ENCODE measurements at places on chromosomes 3 and 15. TPM values are rescaled to one million over a fixed set of nuclear protein-coding genes. Genes with fewer than 3 reads are reported as not detected.

DNA sequence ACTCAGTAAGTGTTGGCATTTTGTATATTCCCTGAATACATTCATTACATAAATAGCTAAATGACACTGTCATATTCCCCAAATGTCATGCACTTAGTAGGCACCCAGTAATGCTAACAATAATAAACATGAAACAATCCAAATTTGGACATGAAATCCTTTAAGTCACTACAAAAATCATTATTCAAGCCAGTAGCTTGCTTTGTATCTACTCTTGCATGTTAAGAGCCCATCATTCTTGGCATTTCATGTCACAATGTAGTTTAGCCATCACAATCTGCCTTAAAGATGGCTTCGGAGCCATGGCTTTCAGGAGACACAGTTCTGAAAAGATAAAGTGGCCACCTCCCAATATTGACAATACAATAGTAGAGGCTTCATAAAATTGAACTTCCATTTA is 32.9 kb upstream of the TM4SF4 start:
- DNase-seq: no peak

DNA sequence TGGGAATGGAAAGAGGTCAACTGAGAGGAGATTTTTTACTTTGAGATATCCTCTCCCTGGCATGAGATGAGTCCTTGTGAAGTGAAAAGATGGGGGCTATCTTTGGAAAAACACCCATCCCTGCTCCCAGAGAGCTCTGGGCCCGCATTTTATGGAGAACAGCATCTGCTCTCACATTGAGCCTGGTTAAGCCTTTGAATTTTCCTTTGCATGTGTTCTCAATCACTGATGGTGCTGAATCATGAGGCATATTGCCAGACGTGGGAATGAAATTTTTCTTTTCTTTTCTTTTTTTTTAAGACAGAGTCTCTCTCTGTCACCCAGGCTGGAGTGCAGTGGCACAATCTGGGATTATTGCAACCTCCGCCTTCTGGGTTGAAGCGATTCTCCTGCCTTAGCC is 24.4 kb downstream of the TMEM45A start:
- no peak for DNase-seq

- no peak for DNase-seq
Observed at GRCh38 chr15:65730549-65731172, 61.4 kb downstream of the DENND4A start.

GRCh38 chr3:42226470-42227425 is 39.2 kb downstream of the CCK start:
- DNase-seq: no peak

The GPR62 gene
- 0.41 TPM for total RNA-seq

DNA sequence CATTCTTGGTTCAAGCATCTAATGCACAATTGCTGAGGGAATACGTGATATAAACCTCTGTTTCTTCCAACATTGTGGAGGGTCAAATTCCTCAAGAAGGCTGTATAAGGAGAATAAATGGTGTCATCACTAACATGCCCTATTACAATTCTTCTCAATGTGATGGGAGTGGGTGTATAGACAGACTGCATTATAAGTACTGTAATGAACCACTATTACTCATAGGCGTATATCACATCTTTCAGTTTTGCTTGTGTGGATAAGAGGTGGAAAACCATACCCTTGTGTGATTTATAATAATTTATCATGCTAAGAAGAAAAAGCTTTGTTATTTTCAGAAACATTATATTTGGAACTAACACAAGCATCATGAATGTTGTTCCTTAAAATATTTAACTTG is 35.3 kb upstream of the BBX start:
- no peak for DNase-seq

The GOLGA6L7 gene
- total RNA-seq: not detected

DNA sequence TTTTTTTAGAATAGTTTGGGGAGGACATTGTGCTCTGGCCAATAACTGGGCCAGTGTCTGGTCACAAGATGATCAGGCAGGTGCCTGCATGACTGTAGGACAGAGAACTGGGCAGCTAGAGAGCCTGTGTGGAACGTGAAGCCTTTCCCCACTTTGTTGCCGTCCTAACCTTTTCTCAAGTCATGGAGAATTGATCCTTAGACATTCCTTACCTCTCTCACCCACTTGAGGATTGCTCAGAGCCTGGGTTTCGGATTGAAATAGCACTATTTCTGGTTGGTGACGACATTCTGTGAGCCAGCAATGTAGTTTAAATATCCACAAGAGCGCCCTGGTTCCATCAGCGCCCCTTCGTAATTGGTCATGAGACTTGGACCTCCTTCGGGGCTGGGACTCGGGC is 138.4 kb downstream of the IGF1R start:
- DNase-seq: no peak

DNA sequence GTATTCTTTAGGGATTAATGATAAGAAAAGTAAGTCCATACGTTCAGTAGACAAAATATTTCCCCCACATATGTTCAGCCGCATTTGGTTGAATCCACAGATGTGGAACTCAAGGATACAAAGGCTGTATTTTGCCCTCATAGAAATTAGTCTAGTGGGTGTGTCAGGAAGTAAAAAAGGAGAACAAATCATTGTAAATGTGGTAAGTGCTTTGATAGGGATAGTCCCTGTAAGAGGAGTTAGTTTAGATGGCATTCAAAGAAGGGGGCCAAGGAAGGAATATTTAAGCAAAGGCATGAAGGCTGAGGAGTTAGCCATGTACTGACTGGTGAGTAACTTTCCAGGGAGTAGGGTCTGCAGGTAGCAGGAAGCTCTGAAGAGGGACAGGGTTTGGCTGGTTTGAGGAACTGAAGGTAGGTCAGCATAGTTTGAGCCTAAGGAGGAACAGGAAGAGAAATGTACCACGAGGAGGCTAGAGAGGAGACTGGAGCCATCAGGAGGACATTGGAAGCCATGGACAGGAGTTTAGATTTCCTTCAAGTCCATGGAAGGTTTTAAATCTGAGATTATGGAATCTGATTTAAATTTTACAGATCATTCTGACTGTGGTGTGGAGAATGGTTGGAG is 98.8 kb downstream of the MME start:
- DNase-seq: no peak

The CYP1A1 gene
- total RNA-seq: not detected

DNA sequence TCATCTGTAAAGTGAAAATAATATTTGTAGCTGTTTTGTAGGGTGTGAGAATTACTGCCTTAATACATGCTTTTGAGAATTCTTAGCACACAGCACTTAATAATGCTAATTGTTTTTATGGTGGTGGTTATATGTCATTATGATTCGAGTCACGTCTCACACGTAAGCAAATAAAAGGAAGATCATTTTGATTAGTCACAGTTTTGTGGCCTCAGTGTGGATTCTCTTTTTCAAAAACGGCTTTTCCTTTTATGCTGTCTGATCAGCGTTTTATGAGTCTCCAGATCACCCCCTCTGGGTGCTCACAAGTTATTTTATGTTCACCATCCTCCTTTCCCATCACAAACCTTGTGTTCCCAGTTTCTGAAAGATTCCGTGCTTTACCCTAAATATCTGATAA is 255.6 kb upstream of the CNTN4 start:
- no peak for DNase-seq

GRCh38 chr3:44412365-44412764 is 65.1 kb downstream of the ZNF445 start:
- peak; percentile 40 for DNase-seq

DNA sequence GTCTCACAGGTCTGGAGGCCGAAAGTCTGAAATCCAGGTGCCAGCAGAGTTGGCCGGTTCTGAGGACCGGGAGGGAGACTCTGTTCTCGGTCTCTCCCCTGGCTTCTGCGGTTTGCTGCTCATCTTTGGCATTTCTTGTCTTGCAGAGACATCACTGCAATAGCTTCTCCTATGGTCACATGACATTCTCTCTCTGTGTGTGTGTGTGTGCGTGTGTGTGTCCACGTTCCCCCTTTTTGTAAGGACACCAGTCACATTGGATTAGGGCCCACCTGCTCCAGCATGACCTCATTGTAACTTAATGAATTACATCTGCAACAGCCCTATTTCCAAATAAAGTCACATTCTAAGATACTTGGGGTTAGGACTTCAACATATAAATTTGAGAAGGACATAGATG is 12.4 kb upstream of the ATP10A start:
- DNase-seq: no peak

DNA sequence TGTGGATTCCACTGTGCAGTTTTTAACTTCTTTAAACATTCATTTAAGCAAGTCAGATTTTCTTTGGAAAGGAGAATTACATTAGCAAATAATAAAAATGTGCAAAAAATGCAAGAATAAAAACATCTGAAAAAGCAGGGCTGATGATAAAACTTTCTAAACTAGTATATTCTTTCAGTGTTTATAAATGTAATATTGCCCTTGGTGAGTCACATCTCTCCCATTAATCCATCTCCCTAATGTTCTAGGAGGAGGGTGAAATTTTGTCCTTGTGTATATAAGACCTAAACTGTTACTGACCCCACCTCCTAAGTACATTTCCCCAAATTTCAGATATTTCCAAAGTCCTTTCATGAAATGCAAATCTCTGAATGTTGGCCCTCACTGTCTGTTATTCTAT is 28.5 kb upstream of the DCUN1D1 start:
- no peak for DNase-seq

- no peak for DNase-seq
Observed at GRCh38 chr3:193962986-193963685, 172.8 kb upstream of the HES1 start.

- peak; percentile 78 for DNase-seq
Observed at GRCh38 chr3:127061641-127062040, 78.7 kb downstream of the PLXNA1 start.

The GREM1 gene
- total RNA-seq: 0.12 TPM

The PP2D1 gene
- total RNA-seq: not detected

DNA sequence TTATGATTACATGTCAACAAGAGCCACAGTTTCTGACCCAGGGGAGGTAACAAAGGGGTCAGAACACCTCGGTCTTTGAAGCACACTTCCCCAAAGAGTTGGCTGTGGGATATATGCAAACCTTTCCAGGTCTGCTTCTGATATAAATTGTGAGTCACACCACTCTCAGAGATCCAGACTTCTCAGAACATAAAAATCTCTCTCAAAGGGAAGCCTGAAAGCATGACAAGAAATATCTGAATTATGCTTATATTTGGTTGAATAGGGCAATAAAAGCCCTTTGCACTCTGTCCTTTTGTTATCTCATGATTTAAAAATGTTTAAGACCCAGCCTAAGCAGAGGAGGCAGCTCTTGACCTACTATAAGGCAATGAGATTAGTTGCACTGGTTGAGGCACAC is 56.8 kb downstream of the MYH15 start:
- DNase-seq: no peak

DNA sequence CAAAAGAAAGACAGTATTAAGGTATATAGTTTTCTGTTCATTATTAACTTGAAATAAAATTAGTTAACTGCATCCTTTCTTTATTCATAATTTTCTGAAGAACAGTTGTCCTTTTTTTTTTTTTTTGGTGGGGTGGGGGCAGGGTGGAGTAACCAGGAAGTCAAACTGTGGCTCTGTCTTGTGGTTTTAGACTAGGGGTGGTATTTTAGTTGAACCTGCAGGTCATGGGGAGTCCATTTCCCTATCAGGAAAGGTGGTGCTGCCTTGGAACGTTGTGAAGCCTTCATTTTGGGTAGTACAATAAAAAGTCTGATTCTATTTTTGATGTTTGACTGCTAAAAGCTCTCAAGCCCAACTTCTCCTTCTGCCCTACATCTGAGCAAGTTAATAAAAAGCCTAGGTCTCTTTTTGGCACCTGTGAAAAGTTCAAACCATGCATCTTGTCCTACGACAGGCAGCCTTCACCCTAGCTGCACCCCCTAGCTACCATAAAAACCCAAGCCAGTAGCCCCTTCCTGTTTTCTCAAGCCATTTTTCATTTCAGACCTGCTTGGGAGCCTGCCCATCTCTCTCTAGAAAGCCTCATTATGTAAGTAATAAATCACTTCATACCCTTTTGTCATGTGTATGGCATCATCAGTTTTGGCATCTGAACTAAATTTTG is 31.2 kb upstream of the RIOX2 start:
- DNase-seq: no peak

DNA sequence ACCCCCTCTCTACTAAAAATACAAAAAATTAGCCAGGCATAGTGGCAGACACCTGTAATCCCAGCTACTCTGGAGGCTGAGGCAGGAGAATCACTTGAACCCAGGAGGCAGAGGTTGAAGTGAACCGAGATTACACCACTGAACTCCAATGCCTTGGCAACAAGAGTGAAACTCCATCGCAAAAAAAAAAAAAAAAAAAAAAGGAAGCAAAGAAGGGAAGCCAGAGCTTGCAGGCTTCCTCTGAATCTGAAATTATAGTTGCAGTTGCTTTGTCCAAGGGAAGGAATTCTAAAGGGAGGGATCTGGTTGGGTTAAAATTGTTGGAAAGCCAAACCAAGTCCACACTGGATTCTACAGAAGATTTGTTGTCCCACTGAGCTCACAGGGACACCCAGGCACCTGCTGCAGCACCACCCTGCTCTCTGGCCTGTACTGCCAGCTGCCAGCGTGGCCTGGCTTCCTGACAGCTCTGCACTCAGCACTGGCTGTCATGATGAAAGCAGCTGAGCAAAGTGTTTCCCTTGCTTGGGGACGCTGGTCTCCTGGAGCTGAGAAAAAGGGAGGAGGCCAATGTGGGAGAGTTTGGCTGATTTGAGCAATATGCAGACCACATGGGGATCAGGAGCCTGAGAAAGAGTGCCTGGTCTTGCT is 88.8 kb upstream of the HES1 start:
- no peak for DNase-seq

The GOLGA6D gene
- total RNA-seq: 0.14 TPM

DNA sequence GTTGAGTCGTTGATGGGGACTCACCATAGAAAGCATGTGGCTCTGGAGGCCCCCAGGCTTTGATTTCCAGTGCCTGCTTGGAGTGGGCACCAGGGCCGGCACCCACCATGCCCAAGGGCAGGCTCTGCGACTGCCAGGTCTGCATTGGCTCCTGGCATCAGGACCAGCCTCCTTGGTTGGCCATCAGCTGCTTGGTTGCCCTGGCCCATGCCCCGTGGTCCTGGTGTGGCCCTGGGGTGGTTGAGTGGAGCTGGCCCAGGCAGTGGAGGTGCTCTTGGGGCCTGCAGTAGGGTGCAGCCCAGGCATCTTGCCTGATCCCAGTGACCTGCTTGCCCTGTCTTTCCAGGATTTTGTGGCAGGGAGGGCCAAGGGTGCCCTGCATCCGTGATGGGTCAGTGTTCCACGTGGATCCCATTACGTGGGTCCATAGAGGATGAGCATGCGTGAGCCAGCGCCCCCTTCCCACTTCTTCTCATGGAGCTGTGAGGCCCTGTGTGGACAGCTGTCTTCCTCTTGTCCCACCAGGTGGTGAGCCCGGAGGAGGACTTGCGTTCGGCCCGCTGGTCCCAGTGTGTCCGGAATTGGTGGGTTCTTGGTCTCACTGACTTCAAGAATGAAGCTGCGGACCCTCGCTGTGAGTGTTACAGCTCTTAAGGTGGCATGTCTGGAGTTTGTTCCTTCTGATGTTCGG is 187.0 kb downstream of the UBE3A start:
- peak; percentile 15 for DNase-seq

- no peak for DNase-seq
Observed at GRCh38 chr15:82643992-82644391, 3.2 kb downstream of the CPEB1 start.

DNA sequence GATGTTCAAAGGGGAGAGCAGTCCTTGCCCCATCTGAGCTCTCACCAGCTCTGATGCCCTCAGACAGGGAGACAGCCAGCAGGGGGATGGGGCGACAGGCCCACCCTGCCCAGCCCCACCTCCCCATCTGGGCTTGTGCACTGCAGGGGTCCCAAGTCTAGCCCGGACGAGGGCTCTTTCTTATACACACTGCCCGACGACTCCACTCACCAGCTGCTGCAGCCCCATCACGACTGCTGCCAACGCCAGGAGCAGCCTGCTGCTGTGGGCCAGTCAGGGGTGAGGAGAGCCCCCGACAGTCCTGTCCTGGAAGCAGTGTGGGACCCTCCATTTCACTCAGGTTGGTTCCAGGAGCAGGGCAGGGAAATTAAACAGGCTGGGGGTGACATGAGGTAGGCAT is 73.9 kb downstream of the BOC start:
- DNase-seq: no peak

All from endodermal cell (in vitro differentiated cells).